ENCODE measurements at places on chromosomes 7 and 10. TPM values are rescaled to one million over a fixed set of nuclear protein-coding genes. Genes with fewer than 3 reads are reported as not detected.

Gene LRRN3
- total RNA-seq: 0.76 TPM

Gene NPY
- not detected for total RNA-seq

Gene CLEC5A
- not detected for total RNA-seq

Gene PNLIPRP1
- not detected for total RNA-seq

Gene CCDC146
- 1.2 TPM for total RNA-seq
